ENCODE measurements at places on chromosomes 16 and 17. TPM values are rescaled to one million over a fixed set of nuclear protein-coding genes. Genes with fewer than 3 reads are reported as not detected.

The DNAH2 gene
- not detected for polyA plus RNA-seq

The NPIPB9 gene
- 0.20 TPM for polyA plus RNA-seq

The ERN2 gene
- not detected for polyA plus RNA-seq

The GPR179 gene
- not detected for polyA plus RNA-seq

The KRT9 gene
- not detected for polyA plus RNA-seq

The TP53TG3F gene
- polyA plus RNA-seq: not detected

The PRSS36 gene
- polyA plus RNA-seq: 1.2 TPM

GRCh38 chr16:31706318-31706717 lies 167.3 kb upstream of the ZNF267 start:
- DNase-seq: no peak

DNA sequence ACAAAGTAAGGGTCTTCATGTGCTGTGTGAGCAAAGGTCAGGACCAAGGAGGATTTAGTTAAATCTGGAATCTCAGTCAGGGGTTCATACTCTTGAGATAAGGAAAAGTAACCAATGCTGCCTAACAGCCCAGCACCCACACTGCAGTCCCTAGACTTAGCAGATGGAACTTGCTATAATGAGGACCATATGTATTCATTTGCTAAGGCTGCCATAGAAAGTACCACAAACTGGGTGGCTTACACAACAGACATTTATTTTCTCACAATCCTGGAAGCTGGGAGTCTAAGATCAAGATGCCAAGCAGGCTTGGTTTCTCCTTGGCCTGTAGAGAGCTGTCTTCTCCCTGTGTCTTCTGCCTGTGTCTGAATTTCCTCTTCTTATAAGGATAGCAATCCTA lies 20.8 kb downstream of the ZP2 start:
- DNase-seq: no peak

DNA sequence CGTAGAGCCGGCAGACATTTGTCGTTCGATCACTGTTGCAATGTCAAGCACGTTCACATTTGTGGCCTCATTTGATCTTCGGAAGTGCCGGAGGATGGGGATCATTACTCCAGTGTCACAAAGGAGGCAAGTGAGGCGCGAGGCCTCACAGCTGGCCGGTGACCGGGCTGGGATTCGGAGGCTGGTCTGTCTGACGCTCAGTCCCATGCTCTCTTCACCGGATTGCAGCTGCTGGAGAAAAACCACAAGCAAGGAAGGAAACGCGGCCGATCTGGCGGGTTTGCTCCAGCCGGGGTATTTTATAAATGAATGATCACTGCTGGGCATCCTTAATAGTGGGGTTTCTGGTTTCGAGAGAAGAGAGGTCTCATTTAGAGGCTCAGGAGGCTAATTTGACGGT lies 127.8 kb downstream of the OR1D5 start:
- DNase-seq: no peak

DNA sequence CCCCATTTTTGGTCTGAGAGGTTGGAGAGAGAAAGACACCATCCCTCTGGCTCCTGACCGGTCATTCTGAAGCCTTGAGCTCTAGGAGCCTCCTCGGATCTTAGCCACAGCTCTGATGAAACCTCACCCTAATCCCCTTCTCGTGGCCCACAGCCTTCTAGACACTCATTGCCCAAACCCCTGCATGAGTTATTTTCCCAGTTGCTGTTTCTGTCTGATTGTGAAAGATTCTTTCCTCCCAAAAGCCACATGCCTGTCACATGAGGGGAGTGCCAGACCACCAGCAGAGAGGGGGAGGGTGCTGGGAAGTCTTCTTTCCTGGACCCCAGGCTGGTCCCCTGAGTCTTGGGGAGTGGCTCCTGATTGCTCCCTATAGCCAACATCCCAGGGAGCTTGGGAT lies 17.6 kb upstream of the ABR start:
- no peak for DNase-seq

DNA sequence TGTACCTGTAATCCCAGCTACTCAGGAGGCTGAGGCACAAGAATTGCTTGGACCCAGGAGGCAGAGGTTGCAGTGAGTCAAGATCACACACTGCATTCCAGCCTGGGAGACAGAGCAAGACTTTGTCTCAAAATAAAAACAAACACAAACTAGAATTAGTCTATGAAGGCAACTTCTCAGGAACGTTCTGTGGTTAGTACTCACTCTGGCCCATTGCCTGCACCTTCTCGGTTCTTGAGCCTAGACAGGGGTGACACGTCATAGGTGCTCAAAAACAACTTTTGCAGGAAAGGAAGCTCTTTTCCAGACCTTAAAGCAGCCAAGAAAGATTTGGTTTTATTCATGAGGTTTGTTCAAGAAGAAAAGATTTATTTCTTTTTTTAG lies 22.3 kb upstream of the CNOT1 start:
- DNase-seq: no peak

DNA sequence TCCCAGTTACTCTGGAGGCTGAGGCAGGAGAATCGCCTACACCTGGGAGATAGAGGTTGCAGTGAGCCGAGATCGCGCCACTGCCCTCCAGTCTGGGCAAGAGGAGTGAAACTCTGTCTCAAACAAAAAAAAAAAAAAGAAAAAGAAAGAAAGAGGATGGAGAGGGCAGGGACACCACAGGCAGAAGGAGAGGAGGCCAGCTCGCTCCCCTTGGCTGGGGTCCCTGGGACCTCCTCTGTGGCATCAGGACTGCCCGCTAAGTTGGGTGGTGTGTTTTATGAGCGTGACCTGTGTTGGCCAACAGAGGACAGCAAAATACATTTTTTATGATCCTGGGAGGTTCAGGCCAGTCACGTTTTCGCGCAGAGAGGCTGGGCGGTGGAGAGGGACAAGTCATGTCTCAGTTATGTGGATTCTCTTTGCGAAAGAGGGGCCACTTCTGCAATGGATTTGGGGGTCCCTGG lies 229.6 kb downstream of the MRTFB start:
- peak; percentile 30 for DNase-seq

- no peak for DNase-seq
These were observed 868 bp downstream of the FAM20A start for GRCh38 chr17:68600067-68600930.

GRCh38 chr17:81491181-81491581 lies 21.4 kb downstream of the ACTG1 start:
- DNase-seq: no peak

DNA sequence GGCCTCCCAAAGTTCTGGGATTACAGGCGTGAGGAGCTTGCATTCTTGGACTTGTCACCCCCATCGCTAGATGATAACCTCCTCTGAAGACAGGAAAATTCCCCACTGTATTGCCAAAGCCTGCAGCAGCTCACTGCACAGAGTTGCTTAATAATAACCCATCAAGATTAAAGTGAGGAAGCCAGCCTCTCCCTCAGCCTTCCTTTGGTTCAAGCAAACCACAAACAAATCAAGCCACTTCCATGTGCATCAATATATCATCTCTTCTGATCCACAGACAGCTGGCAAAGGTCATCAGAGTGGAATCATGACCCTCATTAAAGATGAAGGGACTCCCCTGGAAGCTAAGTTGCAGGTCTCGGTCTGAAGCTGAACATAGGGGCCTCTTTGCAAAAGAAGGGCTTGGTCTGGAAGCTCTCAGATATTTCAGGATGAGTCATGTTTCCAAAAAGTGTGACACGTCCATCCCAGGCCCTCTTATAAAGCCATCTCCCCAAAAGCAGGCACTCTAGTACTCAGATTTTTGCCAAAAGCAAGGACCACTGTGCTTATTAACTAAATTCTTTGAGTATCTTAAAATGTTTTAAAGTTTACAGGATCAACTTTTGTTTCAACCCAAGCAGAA lies 4.8 kb downstream of the EMP2 start:
- no peak for DNase-seq

DNA sequence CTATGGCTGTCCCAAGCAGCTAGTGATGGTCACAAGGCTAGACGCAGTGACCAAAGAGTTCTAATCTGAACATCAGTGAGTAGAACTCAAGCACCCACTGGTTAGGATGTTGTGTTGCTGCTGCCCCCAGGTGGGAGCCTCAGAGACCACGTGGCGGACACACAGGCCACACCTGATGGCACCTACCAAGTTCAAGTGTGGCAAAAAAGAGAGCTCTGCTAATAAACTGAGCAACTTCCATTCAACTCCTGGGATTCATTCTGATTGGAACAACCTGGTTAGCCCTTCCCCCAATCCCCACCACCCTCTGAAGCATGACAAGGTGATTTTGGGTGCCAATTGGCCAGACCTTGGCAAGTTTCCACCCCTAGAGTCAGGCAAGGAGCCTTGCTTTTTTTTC lies 3.5 kb upstream of the LCMT1 start:
- DNase-seq: peak; percentile 10

GRCh38 chr17:13537167-13537731 lies 64.5 kb downstream of the HS3ST3A1 start:
- no peak for DNase-seq

Data from CD4-positive, CD25-positive, alpha-beta regulatory T cell (primary cell).